Endothelial cell of umbilical vein (primary cell): ENCODE measurements at places on chromosomes 11 and 22.

DNA sequence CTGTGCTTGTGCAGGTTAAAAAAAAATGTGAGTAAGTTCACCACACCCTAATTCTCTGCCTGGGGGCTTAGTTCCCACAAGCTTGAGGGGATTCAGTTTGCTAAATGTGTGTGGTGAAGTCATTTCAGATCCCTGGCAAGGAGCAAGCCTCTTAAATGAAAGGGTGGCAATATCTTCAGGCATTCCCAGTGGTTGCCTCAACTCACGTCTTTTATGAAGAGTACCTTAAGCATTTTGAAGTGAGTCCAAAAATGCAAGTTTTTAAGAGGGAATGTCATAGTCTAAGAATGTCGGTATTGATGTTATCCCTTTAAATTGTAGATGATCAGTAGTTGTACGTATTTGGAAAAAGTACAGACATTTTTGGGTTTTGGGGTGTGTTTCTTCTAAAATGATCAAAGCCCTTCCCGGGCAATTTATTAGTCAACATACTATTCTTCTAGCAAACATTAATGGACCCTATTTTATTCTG, 4.9 kb downstream of the TCP11L1 start:
- DNase-seq, result no peak

DNA sequence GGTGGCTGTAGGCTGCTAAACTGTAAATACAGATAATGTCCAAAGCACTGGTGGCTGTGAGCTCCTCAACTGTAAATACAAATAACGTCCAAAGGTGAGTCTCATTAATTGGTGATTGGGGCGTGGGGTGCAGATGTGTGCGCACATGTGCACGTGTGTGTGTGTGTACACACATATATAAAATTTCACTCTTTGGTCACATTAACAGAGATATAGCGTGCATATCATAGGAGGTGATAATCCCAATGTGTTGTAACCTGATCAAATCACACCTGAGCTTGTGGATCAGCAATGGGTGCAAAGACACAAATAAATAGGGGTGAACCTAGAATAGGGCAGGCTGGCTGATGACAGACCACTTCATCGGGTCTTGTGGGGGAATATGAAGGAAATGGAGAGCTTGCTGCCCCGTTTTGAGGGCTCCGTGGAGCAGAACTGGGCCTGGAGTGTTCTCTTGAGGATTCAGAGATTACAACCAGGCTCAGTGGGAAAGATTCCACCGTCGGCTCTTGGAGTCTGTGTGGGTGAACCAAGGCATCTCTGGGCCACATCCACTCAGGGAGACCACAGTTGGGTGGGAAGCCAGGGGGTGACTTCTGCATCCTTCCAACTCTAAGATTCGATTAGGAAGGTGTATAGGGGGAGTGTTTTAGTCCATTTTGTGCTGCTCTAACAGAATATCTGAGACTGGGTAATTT, 24.9 kb upstream of the OSBPL5 start:
- DNase-seq, result no peak

GRCh38 chr11:15176646-15177163, 62.0 kb downstream of the INSC start:
- DNase-seq, result no peak

GRCh38 chr11:27603376-27603990, 96.8 kb downstream of the BDNF start:
- no peak for DNase-seq

DNA sequence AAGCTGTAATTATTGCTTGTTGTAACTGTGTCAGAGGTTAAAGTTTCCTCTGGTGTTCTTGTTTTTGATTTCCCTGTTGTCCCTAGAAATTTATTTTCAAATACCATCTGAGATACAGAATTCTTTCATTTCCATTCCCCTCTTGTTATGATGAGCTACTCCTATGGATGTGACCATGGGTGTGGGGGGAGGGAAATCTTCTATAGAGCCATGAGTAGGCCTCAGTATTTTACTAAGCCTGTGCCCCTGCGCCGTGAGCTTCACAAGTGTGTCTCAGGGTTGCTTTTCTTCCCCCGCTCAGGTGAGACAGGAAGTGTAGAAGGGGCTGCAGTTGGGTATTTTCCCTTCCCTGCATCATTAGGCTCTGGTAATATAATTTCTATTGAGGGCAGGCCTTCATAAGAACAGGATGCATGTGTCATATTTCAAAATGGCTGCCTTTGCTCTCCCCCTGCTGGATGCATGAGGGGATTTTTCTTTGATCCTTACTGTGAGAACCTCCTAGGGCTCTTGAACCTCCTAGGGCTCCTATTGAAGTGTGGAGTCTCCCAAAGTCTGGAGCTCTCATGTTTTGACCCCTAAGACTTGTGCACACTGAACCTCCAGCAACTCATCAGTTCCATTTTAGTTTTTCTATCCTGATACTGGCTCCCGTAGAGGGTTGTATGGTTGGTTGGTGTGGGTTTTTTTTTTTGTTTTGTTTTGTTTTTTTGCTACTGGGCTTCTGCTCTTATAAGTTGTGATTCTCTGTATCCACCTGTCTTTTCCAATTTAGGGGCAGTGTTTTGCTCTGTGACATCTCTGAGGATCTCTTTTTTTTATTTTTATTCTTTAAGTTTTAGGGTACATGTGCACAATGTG, 658.2 kb downstream of the NTM start:
- DNase-seq, result peak; percentile 74
